ENCODE measurements at places on chromosomes 11 and 22.

GRCh38 chr22:37812869-37813678 is 5.3 kb downstream of the GCAT start:
- no peak for DNase-seq

DNA sequence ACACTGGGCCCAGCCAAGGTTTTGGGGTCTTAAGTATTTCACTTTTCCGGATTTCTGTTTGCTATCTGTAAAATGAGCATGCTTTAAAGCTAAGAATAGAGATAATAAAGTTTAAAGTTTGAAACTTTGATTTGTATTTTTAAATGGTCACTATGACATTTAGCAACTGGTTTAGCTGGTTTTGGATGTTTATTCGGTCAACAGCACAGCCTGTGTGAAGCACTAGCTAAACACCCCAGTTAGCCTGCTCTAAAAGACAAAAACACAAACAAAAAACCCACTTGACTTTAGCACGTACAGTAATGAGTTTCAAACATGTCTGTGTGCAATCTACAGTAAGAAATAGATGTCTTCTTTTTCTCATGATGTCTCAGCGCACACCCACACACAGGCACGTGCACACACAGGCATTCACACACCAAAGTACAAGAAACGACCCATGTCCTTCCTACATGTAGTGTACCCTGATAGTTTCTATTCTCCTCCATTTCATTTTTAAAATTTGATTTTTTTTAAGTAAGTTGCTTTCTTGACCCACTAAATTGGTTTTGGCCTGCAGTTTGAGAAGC is 29.4 kb downstream of the SLC1A2 start:
- no peak for DNase-seq

- no peak for DNase-seq
Observed at GRCh38 chr22:48753752-48754517, 1073.7 kb downstream of the BRD1 start.

DNA sequence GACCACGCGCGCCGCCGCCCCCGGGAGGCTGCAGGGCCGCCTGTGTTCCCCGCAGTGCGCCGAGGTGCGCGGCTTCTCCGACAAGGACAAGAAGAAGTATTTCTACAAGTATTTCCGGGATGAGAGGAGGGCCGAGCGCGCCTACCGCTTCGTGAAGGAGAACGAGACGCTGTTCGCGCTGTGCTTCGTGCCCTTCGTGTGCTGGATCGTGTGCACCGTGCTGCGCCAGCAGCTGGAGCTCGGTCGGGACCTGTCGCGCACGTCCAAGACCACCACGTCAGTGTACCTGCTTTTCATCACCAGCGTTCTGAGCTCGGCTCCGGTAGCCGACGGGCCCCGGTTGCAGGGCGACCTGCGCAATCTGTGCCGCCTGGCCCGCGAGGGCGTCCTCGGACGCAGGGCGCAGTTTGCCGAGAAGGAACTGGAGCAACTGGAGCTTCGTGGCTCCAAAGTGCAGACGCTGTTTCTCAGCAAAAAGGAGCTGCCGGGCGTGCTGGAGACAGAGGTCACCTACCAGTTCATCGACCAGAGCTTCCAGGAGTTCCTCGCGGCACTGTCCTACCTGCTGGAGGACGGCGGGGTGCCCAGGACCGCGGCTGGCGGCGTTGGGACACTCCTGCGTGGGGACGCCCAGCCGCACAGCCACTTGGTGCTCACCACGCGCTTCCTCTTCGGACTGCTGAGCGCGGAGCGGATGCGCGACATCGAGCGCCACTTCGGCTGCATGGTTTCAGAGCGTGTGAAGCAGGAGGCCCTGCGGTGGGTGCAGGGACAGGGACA is 2.7 kb downstream of the NLRP6 start:
- no peak for DNase-seq

DNA sequence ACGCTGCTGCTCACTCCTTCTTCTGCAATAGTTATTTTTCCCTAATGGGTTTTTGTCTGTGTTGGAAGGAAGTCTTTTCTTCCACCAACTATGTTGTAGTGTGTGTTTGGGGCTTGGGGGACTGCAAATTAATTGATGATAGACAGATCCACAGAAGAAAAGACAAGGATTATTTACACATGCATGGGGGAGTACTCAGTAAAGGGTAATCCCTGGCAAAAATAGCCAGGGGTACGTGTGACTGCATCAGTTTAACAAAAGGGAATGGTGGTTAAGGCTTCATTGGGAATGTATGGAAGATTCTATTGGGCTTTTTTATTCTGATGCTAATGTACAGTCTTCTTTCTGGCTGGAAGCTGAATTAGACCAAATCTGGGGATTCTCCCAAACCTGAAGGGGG is 20.2 kb upstream of the FEZ1 start:
- no peak for DNase-seq

- DNase-seq, result no peak
Observed at GRCh38 chr11:112318661-112319060, 58.0 kb upstream of the PLET1 start.

DNA sequence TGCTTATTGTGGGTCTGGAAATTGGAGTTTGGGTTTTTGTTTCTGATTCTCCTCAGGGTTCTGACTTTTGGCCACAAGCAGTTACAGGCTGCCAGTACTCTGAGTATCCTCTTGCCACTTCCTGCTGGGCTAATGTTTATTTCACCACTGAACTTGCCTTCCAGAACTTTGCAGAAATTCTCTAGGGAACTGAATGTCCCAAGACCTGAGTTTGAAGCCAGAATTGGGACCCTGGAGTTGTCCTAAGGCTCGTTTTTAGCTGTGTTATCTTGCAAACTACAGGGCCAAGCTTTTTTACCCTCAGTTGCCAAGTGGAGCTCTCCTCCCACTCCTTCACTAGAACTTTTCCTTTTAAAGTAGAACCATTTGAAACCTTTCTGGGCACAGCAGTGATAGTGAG is 89.9 kb downstream of the FAT3 start:
- no peak for DNase-seq

DNA sequence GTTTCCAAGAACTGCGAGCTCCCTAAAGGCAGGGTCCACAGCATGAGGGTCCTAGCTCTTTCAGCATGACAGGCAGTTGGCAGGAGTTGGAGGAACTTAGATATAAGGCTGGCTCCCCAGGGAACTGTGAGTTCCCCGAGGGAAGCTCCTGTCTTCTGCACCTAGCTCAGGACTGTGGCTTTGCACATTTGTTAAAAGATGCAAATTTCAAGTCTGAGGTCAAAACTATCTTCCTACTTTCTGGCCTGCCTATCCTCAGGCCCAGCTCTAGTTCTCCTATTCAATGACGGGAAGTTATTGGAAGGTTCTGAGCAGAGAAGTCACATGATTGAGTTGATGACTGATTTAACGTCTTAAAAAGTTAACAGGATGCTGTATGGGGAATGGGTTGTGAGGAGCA is 11.7 kb upstream of the UCP3 start:
- DNase-seq, result no peak

DNA sequence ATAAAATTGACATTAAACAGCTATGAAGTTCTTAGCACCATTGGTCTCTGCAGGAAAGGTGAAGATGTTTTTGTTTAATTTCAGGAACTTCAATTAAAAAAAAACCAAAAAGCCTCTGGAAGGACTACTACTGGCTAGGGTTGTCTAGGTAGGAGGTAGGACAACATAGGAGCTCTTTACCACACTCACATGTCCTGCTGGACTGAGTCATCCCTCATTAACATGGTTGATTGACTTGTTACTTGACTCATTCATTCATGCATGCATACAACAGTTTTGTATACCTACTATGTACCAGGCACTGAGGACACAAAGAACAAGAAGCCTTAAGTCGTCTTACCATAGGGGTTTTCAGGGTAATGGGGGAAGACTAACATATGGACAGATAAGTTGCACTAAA is 216.9 kb upstream of the ARHGAP20 start:
- DNase-seq, result no peak

DNA sequence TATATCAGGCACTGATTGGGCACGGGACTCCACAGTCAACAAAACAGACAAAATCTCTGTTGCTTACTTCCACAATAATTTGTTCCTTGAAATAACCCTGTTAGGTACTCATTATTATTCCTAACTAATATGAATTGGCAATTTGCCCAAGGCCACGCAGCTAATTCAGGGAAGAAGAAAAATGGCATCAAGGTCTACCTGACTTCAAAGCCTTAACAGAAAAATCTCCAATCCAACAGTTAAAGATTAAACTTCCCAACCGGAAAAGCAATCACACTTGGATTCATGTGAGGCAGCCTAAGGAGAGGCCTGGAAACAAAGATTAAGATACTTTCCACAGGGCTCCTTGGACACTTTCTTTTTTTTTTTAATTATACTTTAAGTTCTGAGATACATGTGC is 68.9 kb downstream of the PRCP start:
- no peak for DNase-seq

DNA sequence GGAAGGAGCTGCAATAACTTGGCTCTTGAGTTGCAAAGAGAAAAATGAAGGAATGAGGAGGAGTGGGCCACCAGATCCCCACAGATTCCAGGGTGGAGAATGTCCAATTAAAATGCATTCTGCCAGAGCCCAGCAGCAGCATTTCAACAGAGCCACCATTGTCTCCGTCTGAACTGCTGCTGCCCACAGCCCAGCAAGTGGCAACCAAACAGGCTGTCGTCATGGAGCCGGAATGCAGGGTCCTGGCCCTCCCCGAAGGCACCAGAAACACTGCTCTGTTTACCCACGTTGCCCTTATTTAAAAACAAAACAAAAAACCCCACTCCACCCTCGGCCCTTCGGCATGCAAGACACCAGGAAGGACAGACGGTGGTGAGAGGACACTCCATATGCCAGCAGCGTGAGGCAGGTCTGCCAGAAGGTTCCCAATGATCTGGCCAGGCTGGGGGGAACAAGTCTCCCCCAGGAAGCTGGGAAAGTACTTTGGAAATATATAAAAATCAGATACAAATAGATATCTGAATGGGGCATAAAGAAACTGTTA is 32.5 kb downstream of the PLEKHA7 start:
- DNase-seq, result peak; percentile 94

- DNase-seq, result peak; percentile 22
Observed at GRCh38 chr11:117438371-117439000, 110.8 kb downstream of the CEP164 start.

DNA sequence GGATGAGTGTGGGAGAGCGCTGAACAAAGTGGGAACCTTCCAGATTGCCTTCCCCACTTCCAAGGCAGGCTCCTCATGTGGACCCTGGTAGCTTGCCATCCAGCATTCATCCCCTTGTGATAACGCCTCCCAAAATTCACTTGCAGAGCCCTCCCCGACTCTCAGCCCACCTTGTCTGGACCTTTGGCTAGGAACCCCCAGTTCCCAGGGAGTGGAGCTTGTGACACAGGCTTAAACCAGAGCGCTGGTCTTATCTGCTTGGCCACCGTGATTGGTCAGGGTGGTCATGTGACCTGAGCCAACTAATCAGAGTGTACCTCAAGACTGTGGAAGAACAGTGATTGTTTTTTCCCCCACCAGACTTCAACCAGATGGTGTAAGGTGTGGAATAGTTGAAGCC is 9.6 kb upstream of the SLC35C1 start:
- no peak for DNase-seq

- DNase-seq, result no peak
Observed at GRCh38 chr11:94066901-94067429, 45.8 kb downstream of the HEPHL1 start.

DNA sequence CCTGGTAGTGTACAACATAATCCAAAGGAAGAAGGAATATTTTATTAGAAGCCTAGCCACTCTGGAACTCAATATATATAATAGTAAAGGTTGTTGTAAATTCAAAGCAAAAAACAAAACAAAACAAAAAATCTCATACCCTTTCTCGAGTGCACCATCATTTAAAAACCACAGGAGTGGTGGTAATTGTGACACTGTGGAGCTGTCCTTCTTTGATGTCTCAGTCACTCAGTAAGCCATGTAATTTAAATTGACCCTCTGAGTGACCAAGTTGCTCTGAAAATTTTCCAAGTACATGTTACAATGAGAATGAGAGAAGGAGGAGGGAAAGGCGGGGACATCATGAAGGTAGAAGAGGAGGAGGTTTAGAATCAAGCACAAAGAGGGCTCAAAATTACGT is 6.6 kb downstream of the PRSS23 start:
- no peak for DNase-seq

DNA sequence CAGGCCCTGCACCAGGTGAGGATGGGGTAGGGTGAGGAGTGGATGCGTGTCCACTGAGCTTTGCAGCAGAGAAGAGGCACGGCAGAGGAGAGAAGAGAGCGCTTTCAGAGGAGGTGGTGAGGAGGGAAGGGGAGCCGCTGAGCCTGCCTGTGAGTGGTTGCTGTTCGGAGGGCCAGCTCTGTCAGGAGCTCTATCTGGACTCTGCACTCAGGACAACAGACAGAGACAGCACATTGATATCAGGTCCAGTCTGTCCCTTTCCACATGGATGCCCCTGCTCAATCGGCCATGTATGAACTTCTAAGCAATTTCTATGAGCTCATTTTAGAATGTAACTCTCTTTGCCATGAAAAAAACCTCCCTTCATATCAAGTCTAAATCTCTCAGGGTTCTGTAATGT is 158.6 kb downstream of the KIRREL3 start:
- DNase-seq, result no peak

- no peak for DNase-seq
Observed at GRCh38 chr22:21698430-21699329, 32.9 kb downstream of the PPIL2 start.

DNA sequence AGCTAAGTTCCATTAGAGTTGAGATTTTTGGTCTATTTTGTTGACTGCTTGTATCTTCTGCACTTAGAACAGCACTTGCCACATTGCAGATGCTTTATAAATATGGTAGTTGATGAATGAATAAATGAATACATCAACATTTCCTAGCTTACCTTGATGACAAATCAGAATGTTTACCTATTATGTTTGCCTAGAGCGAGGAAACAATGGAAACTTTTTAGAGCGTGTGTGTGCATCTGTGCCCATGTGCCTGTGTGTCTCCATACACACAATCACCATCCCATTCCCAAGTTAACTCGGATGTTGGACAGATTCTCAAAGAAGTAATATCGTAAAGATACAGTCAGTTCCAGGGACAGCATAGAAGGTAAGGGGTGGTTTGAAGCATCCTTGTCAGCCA is 139.1 kb downstream of the DBX1 start:
- no peak for DNase-seq
